ENCODE measurements at places on chromosomes 3 and 15.
A peak's percentile ranks its signal among the peaks of the same experiment; 100 is the strongest.

GRCh38 chr15:23387621-23388190 is 33.2 kb downstream of the GOLGA8S start:
- H3K27me3 ChIP-seq, result no peaks in the 10 kb centered on the region
- no peak overlapping the region for H3K4me3 ChIP-seq
- no peak for DNase-seq
- no peaks in the 10 kb centered on the region for H3K4me1 ChIP-seq

GRCh38 chr15:69540622-69541021 is 88.0 kb downstream of the RPLP1 start:
- H3K4me1 ChIP-seq, result peaks cover 5% of the 10 kb centered on the region
- H3K27me3 ChIP-seq, result no peaks in the 10 kb centered on the region
- no peaks in the 10 kb centered on the region for H3K36me3 ChIP-seq
- H3K4me3 ChIP-seq, result no peak overlapping the region
- no peak for DNase-seq
- H3K27ac ChIP-seq, result no peak overlapping the region

- H3K4me3 ChIP-seq, result no peak overlapping the region
- no peaks in the 10 kb centered on the region for H3K27me3 ChIP-seq
- H3K36me3 ChIP-seq, result peaks cover 10% of the 10 kb centered on the region
These were observed 120.7 kb downstream of the ANP32A start for GRCh38 chr15:68699881-68700454.

GRCh38 chr3:15578289-15578867 is 23.0 kb downstream of the HACL1 start:
- H3K4me1 ChIP-seq, result no peaks in the 10 kb centered on the region
- H3K4me3 ChIP-seq, result no peak overlapping the region
- no peak for DNase-seq
- H3K27ac ChIP-seq, result no peak overlapping the region
- H3K36me3 ChIP-seq, result peaks cover 7% of the 10 kb centered on the region
- H3K27me3 ChIP-seq, result no peaks in the 10 kb centered on the region

DNA sequence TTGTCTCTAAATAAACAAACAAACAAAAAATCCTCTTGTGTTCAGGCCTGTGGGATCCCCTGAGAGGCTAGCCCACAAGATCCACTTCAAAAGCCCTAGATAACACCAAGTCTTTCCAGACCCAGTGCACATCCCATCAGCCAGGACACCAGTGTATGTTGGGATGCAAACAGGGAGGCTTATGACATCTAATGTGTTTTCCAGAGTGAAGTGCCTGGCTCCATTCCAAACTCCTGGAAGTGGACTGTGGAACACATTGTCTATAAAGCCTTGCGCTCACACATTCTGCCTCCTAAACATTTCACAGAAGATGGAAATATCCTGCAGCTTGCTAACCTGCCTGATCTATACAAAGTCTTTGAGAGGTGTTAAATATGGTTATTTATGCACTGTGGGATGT is 57.0 kb downstream of the MLH1 start:
- no peak for DNase-seq
- no peaks in the 10 kb centered on the region for H3K4me1 ChIP-seq
- H3K27me3 ChIP-seq, result no peaks in the 10 kb centered on the region
- no peak overlapping the region for H3K4me3 ChIP-seq
- H3K27ac ChIP-seq, result no peak overlapping the region

DNA sequence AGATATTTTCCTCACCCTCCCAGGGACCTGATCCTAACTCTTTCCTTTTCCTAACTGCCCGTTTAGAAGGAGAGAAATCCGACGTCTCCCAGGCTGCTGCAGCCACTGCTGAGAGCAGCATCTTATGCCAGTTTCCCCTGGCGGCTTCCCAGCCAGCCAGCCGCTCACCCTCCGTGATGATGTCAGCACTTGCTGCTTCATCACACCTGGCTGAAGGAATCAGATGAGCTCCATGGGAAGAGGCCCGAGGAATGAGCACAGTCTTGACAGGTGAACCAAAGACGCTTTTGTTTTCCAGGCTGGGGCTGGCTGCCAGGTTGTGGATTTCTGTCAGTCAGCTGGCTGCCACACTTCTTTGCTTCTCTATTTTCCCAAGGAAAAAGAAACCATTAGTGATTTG is 445.1 kb upstream of the RBMS3 start:
- peaks cover 35% of the 10 kb centered on the region for H3K27me3 ChIP-seq
- H3K27ac ChIP-seq, result no peak overlapping the region
- no peaks in the 10 kb centered on the region for H3K4me1 ChIP-seq
- DNase-seq, result no peak
- H3K4me3 ChIP-seq, result no peak overlapping the region
- H3K36me3 ChIP-seq, result no peaks in the 10 kb centered on the region

DNA sequence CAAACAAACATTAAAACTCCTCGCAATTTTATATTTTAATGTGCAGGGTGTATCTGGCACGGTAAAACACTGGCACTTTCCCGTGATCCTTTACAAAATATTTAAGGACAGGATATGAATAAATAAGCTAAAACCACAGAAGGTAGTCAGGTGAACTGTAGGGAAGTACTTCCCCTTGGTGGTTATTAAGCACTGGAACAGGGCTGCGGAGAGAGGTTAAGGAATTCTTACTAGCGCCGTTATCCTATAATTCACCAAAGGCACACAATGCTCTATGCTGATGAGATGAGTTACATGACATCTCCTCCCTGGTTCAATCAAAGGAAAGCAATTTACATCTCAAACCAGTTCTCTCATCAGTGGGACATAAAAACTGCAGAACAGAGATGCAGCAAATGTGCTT is 289.8 kb downstream of the ZBTB20 start:
- H3K36me3 ChIP-seq, result no peaks in the 10 kb centered on the region
- no peak overlapping the region for H3K27ac ChIP-seq
- DNase-seq, result no peak
- H3K4me1 ChIP-seq, result peaks cover 9% of the 10 kb centered on the region
- no peak overlapping the region for H3K4me3 ChIP-seq

DNA sequence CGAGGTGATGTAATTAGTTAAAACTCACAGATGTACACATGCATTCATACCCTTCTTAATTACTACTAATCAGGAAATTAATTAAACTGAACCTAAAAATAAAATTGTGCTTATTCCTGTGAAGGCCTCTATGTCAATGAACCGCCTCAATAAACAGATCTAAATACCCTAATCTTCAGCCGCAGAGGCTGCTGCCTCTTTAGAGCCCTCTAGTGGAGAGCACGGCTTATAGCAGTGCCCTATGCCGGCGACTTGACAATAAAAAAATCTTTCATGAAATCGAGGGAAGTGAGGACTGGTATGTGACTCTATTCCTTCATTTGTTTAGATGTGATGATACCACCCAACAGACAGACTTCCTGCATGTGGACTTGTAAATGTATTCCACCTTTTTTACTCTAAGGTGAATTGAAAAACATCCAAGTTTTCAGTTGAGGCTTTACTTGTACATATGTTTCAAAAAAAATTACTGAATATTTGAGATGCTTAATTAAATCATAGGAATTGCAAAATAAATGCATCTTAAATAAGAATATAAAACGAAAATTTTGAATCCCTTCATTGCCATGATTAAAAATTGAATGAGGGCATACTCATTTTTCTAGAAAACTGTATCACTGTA is 8.3 kb upstream of the EPHA3 start:
- no peaks in the 10 kb centered on the region for H3K4me1 ChIP-seq
- H3K36me3 ChIP-seq, result no peaks in the 10 kb centered on the region
- H3K27me3 ChIP-seq, result no peaks in the 10 kb centered on the region
- no peak overlapping the region for H3K4me3 ChIP-seq

GRCh38 chr3:189249987-189250386 is 78.2 kb downstream of the TPRG1 start:
- DNase-seq, result no peak
- no peaks in the 10 kb centered on the region for H3K27me3 ChIP-seq

DNA sequence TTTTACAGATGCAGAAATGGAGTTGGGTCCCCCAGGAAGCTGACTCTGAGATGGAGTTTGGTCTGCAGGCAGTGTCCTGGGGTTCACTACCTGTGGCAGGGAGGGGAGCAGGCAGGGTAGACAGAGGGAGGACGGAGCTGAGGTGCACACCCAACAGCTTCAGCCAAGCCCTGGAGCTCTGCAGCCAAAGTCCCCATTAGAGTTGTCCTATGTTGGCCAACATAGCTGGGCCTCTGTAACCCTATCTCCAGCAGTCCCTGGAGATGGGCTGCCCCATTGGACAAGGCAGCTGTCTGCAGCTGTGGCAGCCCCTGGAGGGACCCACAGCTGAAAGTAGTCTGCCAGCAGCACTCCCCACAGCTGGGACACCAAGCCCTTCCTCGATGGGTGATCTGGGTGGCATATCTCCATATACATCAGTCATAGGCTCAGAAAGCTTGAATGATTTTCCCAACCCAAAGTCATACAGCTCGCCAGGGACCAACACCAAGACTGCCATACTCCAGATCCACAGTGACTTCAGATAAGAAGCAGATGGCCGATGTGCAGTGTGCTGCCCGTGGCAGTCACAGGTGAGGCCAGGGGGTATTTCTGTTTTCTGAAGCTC is 31.9 kb downstream of the STARD5 start:
- H3K27me3 ChIP-seq, result no peaks in the 10 kb centered on the region
- H3K27ac ChIP-seq, result no peak overlapping the region
- no peak for DNase-seq
- no peak overlapping the region for H3K4me3 ChIP-seq
- H3K4me1 ChIP-seq, result no peaks in the 10 kb centered on the region

- H3K4me1 ChIP-seq, result peaks cover 19% of the 10 kb centered on the region
- H3K4me3 ChIP-seq, result no peak overlapping the region
- peak; percentile 51 for DNase-seq
- no peak overlapping the region for H3K27ac ChIP-seq
- H3K36me3 ChIP-seq, result no peaks in the 10 kb centered on the region
These were observed 172.6 kb upstream of the CNTN3 start for GRCh38 chr3:74787011-74787410.

DNA sequence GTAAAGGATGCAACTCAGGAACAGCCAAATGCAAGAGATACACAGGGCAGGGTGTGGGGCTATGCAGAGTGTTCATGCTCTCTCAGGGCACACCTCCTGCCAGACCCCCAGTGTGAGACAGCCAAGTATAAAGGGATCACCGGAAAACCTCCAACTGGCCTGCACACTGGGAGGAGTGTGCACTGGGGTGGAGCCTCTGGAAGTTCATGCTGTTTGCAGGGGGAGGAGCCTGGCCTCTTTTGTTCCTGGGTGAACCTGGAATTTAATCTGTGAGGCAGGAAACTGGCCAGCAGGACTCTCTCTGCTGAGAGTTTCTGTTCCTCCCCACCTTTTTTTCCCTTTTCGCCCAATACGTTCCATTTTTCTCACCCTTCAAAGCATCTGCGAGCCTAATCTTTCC is 204.1 kb downstream of the WNT5A start:
- no peak overlapping the region for H3K27ac ChIP-seq
- peak; percentile 11 for DNase-seq
- no peaks in the 10 kb centered on the region for H3K27me3 ChIP-seq

DNA sequence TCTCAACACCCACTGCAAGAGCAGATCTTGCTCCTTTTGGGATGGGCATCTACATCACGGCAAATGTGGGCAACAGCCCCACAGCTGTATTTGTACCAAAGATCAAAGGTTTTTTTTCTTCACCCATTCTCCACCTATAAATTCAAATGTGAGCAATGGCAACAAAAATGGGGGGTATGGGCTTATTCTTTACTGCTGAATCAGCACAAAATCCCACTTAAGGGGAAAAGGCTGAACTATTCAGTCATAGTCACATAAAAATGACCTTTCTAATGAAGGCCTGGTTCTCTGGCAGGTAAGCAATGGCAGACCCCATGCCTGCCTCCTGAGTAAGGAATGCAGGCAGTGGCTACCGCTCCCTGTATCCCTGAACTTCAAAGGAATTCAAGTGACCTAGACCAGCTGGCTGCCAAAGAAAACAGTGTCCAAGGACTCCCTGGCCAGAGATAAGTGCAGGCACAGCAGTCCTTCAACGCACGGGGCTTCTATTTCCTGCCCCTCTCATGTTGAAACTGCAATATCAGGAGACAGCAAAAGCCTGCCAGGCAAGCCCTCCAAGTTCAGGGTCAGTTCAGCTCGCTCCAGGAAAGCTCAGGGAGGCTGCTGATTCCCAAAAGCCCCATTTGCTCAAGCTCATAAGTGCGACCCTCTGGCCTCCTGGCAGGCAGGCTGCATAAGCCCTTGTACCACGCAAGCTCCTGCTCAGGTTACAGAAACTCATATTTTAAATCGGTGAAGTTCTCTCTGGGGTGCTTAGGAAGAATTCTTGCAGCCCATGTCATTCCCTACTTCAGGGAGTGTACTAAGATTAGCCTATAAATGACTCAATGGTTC is 134.1 kb downstream of the PDZRN3 start:
- no peaks in the 10 kb centered on the region for H3K27me3 ChIP-seq
- no peaks in the 10 kb centered on the region for H3K36me3 ChIP-seq
- no peak for DNase-seq
- H3K4me1 ChIP-seq, result peaks cover 2% of the 10 kb centered on the region

DNA sequence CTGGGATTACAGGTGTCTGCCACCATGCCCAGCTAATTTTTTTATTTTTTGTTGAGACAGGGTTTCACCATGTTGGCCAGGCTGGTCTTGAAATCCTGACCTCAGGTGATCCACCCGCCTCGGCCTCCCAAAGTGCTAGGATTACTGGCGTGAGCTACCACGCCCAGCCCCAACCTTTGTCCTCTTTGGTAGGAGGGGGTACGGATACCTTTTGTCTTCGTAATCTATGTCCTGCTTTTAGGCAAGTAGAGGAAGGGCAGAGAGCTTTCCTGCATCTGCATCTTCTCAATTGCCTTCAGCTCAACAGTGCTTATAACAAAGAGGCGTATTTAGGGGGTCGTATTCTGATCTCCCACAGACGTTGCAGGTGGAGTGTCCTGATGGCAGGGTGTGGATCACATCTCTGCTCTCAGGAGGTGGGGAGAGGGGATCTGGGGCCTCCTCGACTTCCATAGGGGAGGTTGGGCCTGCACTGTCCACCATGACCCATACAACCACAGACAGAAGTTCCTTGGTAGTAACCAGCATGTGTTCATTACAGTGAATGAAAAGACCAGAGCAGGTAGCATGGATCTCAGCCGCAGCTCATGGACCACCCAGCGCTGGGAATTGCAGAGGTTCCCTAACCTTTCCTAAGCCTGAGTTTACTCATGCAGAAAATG is 21.4 kb upstream of the KCTD6 start:
- H3K4me1 ChIP-seq, result peaks cover 18% of the 10 kb centered on the region
- no peaks in the 10 kb centered on the region for H3K36me3 ChIP-seq

- peak; percentile 32 for DNase-seq
- no peaks in the 10 kb centered on the region for H3K36me3 ChIP-seq
- H3K27me3 ChIP-seq, result no peaks in the 10 kb centered on the region
- H3K4me1 ChIP-seq, result no peaks in the 10 kb centered on the region
- peak overlapping the region; percentile 16 for H3K4me3 ChIP-seq
These were observed 200.1 kb upstream of the KBTBD8 start for GRCh38 chr3:66797889-66798560.

Data from neuronal stem cell (in vitro differentiated cells).